Effector CD4-positive, alpha-beta T cell (primary cell): ENCODE measurements at places on chromosomes 1 and 21.

DNA sequence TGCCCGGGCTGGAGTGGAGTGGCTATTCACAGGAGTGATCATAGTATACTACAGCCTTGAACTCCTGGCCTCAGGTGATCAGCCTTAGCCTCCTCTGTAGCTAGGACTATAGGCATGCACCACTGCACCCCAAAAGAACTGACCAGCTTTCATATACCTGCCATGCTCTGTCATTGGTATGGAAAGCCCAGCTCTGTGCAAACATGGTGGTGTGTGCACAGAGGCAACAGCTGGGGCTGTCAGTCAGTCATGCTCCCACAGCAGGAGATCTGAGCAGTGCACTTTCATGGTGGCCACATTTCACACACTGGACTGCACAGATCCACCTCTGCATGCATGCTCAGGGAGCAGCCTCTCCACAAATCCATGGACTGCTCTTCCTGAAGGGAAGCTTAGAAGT lies 8.8 kb upstream of the JAK1 start:
- DNase-seq: no peak

DNA sequence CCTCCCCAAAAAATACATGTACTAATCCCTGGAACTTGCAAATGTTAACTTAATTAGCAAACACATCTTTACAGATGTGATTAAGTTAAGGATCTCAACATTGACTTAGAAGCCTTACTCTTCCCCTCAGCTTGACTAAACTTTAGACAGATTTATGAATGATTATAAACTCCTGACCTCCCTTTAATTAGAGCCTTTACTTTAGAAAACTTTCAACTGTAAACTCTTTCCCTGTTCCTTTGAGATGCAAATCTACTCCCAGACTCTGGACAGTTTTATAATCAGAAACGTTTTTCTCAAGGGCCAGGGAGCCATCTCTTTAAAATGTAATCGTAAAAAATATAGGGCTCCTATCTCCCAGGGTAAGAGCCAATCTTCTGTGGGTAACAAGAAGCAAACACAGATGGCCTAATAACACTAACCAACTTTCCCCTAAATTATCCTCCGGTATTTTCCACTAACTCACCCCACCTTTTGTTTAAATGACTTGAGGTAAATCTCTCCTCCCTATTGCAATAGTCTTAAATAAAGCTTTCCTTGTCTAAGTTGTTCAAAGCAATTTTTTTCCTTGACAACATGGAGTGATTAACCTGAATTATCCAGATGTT lies 284.1 kb downstream of the BRINP3 start:
- DNase-seq: no peak

DNA sequence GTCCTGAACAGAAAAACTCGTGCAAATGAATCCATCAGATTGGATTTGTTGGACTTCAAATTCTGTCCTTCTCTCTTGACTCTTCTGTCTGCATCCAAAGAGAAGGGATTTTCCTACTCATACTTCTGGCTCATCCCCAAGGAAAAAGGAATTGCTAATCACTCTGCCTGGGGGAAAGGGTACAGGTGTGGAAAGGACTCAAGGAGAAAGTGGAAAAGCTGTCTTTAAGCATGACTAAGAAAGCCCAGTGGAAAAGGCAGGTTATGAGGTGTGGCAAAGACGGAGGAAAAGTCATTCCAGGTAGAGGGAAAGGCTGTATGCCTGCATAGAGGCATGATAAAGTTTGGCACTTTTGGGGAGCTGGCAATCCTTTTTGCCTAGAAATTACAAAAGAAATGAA lies 43.4 kb downstream of the PTGS2 start:
- DNase-seq: no peak

- no peak for DNase-seq
Observed at GRCh38 chr1:23471473-23472075, 12.4 kb downstream of the ASAP3 start.

GRCh38 chr21:35473496-35473895 lies 424.4 kb upstream of the RUNX1 start:
- no peak for DNase-seq

DNA sequence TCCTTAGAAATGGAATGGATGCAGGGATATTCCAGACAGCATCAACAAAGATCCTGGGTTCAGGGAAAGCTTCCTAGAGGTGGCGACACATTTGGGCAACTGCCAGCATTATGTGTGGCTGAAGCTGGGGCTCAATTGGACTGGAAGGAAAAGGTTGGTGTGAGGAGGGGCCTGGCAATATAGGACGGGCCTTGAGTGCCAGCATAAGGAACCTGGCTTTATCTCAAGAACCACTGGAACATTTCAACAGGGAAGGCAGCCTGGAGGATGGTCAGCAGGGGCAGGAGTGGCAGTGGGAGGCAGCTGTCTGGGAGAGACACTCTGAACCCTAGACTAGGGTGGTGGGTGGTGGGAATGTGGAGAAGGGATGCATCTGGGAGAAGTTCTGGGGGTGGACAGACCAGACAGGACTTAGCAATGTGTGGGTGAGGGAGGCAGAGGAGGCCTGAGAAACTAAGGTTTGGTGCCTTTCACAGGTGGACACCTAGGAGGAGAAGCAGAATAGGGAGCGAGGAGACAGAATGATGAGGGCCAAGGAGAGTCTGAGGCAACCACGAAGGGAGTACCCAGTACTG lies 3.5 kb downstream of the SH3BGRL3 start:
- DNase-seq: no peak

DNA sequence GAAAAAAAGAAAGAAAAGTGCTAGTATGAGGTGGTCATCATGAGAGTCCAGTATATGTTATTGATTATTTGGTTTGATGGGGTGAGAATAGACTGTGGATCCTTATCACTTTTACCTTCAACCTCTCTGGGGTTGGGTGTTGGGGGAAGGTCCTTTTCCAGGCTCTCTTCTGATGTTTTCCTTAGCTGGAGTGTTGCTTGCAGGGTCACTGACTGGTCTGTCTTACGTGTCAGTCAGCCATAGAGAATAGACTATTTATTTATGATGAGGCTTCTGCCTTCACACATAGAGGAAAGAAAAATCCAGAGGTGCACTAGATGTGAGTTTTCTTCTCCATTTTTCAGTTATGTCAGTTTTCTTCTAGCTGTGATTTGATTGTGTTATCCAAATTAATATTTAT lies 36.5 kb downstream of the MAP3K21 start:
- DNase-seq: no peak

DNA sequence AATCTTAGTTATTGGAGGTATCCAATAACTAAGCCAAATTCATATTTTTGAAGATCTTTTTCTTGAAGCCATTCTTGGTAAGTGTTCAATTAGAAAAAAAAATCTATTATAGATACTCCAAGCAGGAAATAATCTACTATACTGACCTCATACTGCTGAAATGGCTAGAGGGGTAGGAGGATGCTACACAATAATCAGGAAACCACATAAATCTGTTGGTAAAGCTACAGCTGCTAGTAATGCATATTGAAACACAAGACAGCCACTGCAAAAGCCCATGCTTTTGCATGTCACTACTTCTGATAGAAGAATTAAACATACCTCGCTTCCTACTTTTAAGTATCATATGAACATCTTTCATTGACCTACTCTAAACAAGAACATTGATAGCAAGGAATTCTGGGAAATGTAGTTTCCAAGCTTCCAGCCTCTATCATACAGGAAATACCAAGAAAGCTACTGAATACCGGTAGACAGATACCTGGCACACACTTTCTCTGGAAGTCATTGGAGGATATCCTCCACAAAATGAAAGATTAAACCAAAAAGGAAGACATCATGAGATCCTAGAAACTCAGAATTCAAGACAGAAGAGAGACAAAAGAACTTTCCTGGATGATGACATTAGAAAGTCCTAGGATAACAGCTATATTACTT lies 103.0 kb upstream of the VAV3 start:
- no peak for DNase-seq

DNA sequence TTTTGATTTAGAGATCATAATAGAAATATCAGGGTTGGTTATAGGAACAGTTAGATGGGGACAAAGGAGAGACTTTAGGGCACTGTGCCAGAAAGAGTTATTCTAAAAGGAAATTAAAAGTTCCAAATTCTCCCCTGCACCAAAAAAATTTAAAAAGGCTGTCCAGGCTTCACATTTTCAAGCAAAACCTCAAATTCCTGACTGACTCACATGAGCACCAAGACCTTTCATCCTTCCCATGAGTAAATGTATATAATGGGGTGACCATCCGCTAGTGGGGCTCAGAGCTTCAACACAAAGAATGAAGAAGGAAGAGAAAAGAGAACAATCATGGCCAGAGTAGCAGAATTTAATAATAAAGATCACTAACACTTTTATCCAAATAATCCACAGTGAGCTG lies 131.6 kb upstream of the MROH9 start:
- no peak for DNase-seq

DNA sequence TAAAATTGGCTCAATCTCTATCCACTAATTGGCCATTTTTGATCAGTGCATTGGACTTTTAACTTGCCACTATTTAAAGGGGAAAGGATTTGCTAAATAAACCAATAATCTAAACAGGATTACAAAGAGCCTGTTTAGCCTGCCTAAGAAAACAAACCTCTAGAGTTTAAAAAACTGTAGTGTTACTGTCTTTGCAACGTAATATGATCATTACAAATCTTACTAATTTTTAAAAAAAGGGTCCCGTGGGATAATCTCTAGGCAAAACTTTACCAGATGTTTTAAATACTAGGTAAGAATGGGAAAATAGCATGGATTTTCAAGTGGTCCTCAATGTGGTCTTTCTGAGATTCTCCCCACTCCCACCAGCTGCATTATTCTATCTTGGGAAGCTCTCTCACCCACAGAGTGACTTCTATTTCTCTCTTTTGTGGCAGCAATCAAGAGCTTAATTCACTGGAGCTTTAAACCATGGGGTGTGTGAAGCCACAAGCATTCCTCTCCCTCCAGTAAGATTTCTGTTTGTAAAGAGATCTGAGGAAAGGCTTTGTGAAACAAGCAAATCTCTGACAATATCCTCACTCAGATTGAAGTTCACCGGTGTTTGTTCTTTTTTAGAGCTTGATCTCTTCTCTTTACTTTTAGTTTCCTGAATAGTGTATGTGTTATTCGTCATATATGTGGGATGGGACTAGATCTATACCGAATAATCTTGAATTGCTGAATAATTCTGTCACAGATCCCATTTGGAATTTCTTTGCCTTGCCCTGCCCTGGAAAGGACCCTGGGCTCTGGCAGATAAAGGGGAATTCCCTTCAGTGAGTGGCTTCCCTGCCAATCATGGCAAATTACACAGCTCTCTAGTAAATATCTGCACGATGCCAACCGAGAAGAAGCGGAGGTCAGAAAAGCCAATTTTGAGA lies 132.2 kb downstream of the TLR5 start:
- no peak for DNase-seq

DNA sequence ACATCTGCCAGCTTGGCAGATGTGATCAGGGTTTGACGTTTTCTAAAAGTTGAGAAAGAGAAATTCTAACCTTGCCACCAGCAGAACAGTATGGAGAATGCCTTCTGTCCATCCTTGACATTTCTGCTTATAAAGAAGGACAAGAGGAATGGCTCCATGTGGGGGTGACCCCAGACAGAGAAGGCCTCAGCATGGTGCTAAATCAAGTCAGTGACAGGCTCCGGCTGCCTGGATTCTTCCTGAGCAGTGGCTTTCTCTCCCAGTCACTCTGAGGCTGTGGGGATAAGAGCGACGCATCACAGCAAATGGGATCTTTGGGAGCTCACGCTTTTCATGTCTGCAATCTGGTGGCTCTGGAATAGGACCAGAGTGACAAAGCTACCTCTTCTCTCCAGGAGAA lies 640.2 kb upstream of the CAMK1G start:
- DNase-seq: no peak

- no peak for DNase-seq
Observed at GRCh38 chr1:166083887-166084286, 82.9 kb downstream of the FAM78B start.

- no peak for DNase-seq
Observed at GRCh38 chr1:13945856-13946255, 245.9 kb downstream of the PRDM2 start.

DNA sequence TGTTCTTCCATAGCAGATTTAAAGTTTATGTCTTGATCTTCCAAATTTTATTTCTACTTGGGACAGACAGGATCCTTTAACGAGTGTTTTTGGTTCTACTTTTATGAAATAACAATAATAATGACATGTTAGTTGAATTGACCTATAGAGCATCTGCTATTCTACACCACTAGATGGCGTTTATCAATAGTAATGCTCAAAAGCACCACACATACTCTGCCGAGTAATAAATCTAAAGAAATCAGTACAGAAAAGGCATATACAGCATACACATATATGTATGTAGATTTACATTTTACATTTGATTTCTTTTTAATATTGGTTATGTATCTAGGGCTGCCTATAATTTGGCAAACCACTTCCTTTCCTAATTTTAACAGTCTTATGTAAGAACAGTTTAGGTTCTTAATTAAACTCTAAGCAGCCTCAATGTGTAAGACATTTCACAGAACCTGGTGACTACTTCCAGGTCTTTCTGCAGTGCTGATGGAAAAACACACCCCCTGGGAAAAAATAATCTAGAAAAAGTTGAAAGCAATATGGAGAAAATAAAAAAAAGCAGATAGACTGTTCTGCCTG lies 5.9 kb upstream of the SIPA1L2 start:
- no peak for DNase-seq

DNA sequence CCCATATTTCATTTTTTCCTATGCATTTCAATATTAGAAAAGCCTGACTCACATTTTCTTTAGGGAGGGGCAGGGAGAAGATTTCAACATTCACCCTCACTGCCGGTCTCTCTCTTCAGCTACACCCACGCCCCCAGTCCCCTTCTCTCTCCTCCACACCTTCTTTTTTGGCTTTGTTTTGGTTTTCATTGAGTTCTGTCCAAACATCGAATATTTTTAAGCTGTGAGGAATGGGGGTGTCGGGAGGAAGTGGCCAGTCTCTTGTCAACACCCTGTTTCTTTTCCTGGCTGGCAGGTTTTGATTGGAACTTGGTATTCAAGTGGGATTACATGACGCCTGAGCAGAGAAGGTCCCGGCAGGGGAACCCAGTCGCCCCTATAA lies 177.3 kb downstream of the PGBD5 start:
- DNase-seq: no peak

DNA sequence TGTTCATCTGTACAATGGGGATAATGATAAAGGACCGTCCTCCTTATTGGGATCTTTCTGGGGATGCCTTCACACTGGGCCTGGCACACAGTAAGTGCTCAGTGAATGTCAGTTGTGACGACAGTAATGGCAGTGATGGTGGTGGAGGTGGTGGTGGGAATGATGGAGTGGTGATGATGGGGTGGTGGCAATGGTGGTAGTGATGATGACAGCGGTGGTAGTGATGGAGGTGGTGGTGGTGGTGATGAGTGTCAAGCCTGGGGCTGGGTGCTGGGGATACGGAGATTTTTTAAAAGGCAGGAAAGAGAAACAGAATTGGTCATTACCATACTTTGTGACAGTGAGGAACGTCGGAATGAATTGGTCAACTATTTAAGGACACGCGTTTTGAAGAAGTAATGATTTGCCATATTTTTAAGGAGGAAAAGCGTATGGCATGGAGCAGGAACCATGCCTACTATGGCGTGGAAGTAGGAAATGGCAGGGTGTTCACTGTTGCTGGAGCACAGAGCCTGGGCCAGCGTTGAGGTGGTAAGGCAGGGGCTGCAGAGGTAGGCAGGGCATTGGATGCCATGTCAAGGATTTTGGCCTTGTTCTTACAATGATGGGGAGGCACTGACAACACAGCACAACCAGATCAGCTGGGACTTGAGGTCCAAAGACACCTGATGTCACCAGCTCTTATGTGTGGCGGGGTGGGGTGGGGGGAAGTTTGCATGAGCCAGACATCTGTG lies 128.7 kb downstream of the ACTL8 start:
- no peak for DNase-seq
